ENCODE measurements at places on chromosomes 7 and 10.
A peak's percentile ranks its signal among the peaks of the same experiment; 100 is the strongest.

DNA sequence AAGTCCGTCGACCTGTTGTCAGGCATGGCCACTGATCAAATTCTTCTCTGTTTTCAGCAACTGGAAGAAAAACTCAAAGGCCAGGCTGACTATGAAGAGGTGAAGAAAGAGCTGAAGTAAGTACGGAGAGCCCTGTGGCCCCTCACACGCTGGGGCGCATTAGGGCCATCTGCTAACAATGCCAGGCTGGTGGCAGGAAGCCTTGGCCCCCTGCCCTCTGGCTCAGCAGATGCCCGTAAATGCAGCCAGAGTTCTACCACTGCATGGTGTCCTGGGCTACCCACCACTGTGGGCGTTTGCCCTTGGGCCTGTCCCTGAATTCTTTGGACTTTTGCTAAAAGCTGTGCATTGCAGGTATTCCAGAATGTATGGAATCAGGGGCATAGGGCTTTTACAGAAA lies 96.9 kb upstream of the SH2B2 start:
- no peak for DNase-seq

- DNase-seq, result no peak
Measured at GRCh38 chr7:89072081-89072480, 276.5 kb upstream of the TEX47 start.

DNA sequence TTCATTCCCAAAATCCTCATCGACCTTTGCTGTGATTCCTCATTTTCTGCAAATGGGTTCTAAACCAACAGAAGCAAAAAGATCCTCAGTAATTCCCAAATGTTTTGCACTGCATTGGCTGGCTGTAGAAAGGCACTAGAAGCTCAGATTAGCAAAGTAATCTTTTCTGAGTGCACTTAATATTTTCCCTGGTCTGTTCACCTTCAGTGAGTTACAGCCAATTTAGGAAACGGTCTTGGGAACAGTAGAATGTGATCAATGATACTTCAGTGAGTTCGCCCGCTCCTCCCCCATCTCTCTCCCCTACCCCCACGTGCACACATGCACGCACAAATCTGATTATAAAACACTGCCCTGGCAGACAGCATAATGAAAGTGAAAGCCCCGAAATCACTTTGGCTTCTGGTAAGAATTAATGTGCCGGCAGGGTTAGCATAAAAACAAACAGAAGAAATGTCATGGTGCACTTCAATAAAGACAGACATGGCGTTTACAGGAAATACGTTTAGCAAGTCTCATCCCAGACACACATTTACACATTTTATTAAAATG lies 201.3 kb upstream of the CDCA7L start:
- no peak for DNase-seq

GRCh38 chr10:43261578-43262396 lies 5.1 kb downstream of the RASGEF1A start:
- peak; percentile 8 for DNase-seq

DNA sequence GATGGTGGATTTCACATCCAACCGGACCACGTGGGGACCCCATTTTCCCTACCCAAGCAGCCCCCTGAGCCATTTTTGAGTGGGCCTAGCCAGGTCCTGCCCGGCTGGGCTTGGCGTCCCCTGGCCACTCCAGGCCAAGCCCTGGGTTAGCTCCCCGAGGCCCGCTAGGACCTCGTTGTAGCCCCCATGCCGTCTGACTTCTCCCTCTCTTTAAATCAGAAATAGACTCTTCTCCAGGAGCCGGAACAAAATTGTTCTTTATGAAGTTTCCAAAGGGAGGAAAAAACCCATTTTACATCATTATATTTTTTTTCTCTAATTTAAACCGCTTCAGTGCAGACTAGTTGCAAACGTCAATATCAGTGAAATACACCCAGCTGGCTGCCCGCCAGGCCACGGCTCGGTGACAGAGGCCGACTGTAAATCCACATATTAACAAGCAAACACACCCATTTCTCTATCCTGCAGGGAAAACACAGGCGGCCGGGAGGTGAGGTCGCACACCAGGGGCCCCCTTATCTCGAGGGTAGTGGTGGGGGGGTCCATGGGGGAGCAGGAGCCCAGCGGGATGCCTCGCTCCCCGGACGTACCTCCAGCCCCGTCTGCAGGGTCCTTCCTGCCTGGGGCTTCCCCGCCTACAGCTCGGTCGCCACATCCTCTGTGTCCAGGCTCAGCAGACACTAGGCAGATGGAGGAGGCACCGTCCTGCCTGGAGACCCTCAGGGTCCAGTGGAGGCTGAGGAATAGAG lies 72.7 kb downstream of the ELFN1 start:
- DNase-seq, result peak; percentile 52

GRCh38 chr10:117830787-117831212 lies 215.9 kb downstream of the RAB11FIP2 start:
- no peak for DNase-seq

- DNase-seq, result no peak
Measured at GRCh38 chr10:12938271-12938670, 63.2 kb downstream of the CCDC3 start.

GRCh38 chr10:36116731-36117130 lies 474.6 kb upstream of the FZD8 start:
- DNase-seq, result no peak
